NCI-H460 (cell line): ENCODE measurements at places on chromosomes 7 and 10. TPM values are rescaled to one million over a fixed set of nuclear protein-coding genes. Genes with fewer than 3 reads are reported as not detected.

DNA sequence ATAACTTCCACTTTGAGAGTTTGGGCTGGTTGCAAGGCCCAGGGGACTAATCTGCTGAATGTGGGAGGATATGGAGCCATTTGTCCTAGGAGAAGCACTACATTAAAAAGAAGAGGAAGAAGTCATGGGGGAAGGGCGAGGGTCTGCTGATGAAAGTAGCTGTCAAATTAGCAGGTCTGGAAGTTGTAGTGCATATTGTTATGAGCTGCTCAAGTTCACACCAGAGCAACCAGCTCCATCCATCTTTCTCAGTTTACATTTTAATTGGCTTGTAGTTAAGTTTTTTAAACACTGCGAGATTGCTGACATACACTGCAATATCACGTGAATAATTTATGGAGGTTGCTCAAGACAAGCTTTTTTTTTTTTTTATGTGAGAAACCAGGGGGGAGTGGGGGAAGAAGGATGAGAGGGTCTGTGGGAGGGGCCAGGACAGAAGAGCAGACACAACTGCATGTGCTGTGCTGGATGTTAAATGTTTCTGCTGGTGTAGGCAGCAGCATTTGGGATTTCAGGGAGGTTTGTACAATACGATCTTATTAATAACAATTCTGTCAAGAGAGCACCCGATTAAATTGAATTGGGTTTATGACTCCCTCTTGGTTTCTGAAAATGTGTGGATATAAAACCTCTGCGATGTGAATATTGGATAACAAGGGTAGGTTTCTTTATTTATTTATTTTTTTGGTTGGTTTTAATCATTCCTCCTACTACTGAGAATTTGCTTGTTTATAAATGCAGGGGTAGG, 759.0 kb upstream of the GALNT17 start:
- no peak for DNase-seq

- DNase-seq: no peak
These were observed 20.2 kb downstream of the FAM204A start for GRCh38 chr10:118321724-118322575.

- DNase-seq: no peak
These were observed 874 bp downstream of the BAIAP2L1 start for GRCh38 chr7:98399890-98400541.

GRCh38 chr7:52635021-52635420, 400.4 kb upstream of the POM121L12 start:
- DNase-seq: no peak

DNA sequence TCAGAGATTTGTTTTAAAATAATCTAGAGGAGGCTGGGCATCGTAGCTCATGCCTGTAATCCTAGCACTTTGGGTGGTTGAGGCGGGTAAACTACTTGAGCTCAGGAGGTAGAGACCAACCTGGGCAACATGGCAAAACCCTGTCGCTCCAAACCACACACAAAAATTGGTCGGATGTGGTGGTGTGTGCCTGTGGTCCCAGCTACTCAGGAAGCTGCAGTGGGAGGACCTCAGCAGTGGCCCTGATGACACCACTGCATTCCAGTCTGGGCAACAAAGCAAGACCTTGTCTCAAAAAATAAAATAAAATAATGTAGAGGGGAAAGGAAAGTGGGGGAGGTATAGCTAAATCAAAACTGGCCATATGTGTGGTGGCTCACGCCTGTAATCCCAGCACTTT, 13.9 kb upstream of the PPP3CB start:
- DNase-seq: no peak

GRCh38 chr10:62047960-62048383, 146.5 kb downstream of the ARID5B start:
- no peak for DNase-seq

DNA sequence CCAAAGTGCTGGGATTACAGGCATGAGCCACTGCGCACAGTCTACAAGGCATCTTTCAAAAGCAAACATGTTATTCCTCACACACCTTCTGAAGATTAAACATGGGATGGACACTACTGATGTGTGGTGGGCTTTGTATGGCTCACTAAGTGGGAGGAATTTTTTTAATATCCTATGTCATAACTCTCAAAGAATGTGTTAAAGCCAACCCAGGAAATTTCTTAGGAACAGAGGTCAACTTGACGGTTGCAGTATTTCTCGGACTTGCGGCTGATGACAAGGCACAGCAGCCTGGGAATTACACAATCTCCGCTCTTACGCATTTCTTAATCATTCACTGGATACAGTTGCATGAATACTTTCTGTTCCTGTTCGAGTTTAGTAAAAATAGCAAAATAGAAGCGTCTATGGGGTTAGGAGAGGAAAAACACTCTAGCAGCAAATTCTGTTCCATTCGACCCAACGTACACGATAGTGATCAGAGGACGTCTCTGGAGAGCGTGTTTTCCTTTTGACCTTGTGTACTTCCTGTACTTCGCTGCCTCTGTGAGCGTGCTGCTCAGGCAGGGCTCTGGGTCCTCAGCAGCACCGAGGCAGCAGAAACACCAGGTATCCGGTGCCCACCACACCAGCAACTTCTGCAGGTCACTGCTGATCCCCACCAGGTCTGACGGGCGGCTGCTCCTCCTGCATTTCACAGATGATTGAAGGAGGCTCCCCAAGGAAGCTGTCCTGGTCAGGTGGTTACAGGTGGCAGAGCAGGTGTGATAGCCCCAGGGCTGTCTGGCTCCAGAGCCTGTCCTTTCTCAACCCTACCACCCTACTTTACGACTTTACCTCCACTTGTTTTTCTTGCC, 26.4 kb upstream of the SRGN start:
- DNase-seq: peak; percentile 97

- no peak for DNase-seq
These were observed 434.3 kb upstream of the AKR1E2 start for GRCh38 chr10:4391683-4392082.

- no peak for DNase-seq
These were observed 423.2 kb downstream of the PTPRN2 start for GRCh38 chr7:158164101-158165095.

GRCh38 chr10:70774810-70775678, 10.1 kb downstream of the TBATA start:
- no peak for DNase-seq

DNA sequence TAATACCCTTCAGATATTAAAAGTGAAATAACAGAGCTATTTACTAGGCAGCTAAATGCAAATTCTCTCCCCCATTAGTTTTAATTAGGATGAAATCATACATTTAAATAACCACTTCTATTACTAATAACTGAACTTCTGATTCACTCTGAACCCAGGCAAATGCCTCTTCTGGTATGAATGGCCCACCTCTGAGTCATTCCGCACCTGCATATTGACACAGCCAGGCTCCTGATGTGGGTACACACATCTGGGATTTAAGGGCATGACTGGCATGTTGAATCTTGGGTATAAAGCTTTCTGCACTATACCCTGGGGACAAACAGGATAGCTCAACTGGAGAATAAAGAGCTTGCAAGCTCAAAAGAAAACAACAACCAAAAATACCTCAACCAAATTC, 140.9 kb downstream of the AUTS2 start:
- DNase-seq: no peak

GRCh38 chr10:132641401-132641800, 103.8 kb downstream of the INPP5A start:
- no peak for DNase-seq

DNA sequence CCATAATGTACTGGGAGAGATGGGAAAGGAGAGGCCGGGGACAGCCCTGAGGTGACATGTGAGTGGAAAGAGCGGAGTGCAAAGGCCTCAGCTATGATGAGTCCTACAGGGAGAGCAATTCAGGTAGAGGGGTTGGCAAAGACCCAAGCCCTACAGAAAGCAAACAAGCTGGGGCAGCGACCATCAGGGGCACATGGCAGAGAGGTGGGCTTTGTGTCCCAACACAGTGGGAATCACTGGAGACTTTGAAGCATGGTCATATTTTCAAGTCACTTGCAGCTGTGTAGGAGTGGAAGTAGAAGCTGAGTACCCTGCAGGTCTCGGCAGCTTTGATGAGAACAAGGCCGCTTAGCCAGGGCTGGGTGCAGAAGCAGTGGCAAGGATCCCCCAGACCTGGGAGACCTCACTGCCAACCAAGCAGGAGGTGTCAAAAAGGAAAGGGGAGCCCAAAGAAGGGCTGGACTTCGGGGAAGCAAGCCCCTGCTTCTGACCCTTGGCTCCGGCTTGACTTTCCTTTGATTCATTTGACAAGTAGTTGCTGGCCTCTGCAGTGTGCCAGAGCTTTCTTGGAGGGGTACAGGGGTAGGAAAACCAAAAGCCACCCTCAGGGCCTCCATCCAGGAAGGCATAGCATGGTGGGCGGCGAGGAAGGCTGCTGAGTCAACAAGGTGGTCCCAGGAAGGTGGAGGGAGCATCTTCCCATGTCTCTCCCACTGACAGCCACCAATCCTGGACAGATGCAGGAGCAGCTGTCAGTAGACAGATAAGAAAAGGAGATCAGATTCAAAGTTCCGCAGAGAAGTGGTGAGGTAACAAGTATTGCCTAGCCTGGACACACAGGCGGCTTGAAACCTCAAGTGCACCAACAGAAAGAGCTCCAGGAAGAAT, 1.9 kb upstream of the PGAM2 start:
- DNase-seq: no peak

GRCh38 chr7:17063045-17063383, 181.2 kb upstream of the AGR3 start:
- no peak for DNase-seq

GRCh38 chr7:134891696-134892678, 94.3 kb upstream of the AGBL3 start:
- DNase-seq: no peak

- no peak for DNase-seq
These were observed 798.3 kb downstream of the NXPH1 start for GRCh38 chr7:9231630-9232121.

- no peak for DNase-seq
These were observed 97.8 kb downstream of the AUTS2 start for GRCh38 chr7:69696054-69696591.

- DNase-seq: no peak
These were observed 148.1 kb downstream of the PCLO start for GRCh38 chr7:83014546-83014945.

DNA sequence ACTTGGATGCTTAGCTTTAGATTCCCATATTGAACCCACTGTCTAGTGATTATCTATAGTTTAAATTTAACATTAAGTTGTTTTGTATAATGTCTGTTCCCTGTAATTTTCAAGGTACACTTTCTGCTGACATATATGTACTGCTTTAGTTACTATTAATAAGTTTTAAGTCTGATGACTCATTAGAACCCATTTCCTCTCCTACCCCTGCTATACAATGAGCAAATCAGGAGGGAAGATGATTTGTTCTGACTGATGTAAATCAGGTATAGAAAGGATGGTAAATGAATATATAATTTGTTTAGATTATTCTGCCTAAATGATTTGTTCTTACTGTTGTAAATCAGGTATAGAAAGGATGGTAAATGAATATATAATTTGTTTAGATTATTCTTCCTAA, 691.8 kb downstream of the NXPH1 start:
- no peak for DNase-seq

DNA sequence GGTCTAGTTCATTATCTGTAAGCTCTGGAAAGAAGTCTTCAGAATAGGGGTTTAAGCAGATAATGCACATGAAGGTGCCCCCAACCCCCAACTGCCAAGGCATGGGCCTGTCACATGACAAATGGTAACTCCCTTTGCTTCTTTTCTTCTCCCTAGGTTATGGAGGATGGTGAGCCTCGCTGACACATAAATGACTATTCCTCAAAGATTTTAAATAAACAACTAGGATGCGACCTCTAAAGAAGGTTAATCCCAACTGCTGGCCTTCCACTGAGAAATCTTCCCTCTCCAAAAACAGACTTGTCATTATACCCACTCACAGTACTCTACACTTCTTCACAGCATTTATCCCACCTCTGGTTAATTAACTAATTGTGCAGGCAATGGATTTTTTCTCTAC, 75.7 kb upstream of the FAM133B start:
- no peak for DNase-seq

DNA sequence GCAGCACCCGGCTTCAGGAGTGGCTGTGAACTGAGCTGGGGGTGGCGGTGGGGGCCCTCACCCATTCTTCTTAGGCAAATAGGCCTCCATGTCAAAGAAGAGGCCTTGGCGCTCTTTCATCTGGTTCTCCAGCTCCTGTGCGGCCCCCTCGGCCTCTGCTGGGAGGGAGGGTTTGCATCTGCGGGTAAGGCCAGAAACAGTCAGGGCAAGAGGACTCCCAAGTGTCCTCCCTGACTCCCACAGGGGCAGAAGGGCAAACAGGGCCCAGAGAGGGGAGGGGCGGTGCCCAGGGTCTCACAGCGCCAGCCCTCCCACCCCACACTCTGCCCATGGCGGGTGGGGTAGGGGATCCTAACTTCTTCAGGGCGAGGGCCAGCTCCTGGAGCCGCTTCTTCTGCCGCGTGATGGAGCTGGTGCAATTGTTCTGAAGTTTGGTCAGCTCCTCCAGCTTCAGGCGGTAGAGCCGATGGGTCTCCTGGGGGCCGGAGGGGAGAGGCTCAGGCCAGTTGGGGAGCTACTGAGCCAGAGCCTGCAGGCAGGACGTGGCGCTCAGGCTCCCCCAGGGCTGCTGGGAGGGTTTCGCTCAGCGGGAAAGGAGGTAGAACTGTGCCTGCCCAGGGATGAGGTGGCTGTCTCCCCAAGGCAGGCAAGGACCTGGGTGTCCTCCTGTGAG, 2.2 kb downstream of the TMEM120A start:
- no peak for DNase-seq

DNA sequence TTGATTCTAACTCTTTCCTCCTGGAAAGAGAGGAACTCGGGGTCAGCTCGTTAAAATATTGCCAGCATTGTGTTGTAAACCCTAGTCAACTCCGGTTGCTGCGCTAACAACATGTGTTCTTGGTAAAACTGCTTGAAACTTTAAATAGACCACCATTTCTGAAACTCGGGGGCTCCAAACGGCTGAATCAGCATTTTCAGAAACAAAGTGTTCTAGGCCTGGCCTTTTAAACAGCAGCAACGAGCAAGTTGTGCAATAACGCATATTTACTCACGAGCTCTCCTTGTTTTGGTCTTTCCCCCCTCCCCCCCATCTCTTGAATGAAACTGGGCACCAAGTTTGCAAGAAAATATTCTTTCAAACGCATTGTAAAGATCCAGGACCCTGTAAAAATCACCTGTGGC, 9.2 kb upstream of the GRB10 start:
- no peak for DNase-seq

GRCh38 chr7:70812511-70812910, 319.4 kb upstream of the GALNT17 start:
- DNase-seq: no peak

GRCh38 chr10:132420981-132421846, 24.2 kb downstream of the PWWP2B start:
- DNase-seq: peak; percentile 65

Gene UCN3
- not detected in 2 replicates for total RNA-seq

Gene POLR1F
- total RNA-seq: 44.1 and 51.9 TPM in 2 replicates

Gene EVX1
- total RNA-seq: 0.12 TPM in 1 of 2 replicates, not detected in the other

Gene GIMAP4
- total RNA-seq: not detected in 2 replicates

Gene KCNIP2
- total RNA-seq: 2.0 TPM in 2 replicates

Gene SDK1
- total RNA-seq: 1.1 and 1.7 TPM in 2 replicates

Gene PLCE1
- total RNA-seq: 0.23 and 0.32 TPM in 2 replicates

Gene BLVRA
- total RNA-seq: 68.1 and 85.1 TPM in 2 replicates

Gene ADAM8
- 2.5 and 3.7 TPM in 2 replicates for total RNA-seq
